ENCODE measurements at places on chromosomes 6 and 20. TPM values are rescaled to one million over a fixed set of nuclear protein-coding genes. Genes with fewer than 3 reads are reported as not detected.

The KCNQ5 gene
- 4.2 TPM for total RNA-seq

DNA sequence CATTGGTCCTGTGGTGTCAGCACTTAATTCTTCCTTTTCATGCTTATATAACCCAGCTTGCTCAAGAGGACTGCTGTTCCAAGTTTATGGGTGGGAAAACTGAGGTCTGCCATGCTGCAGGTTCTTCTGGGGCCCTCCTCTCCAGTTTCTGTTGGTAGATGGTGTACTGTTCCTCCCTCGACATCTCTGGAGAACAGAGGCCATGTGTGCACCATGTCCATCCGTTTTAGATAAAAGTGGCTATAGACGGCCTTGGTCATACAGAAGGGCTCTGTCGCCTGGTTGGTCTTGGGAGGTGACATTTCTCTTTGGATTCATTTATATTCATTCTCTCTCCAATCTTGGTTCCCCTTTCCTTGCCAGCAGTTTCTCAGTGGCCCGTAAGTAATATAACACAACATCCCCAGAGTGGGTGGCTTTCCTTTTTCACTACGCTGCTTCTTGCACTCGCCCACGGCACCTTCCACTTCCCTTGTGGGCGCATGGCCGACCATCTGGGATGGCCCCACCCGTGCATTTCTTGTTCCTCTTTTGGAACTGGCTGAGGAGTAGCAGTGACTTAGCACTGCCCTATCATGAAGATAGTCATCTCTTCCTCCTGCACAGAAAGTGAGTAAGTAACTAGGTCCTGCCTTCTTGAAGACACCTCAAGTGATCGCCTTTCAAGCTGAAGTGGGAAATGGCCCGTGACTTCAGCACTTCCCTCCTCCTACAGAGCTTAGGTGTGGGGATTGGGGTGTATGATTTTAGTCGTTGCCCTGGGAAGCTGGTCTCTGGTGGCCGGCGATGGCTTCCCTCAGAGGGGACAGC lies 94.2 kb downstream of the RREB1 start:
- no peak for DNase-seq

GRCh38 chr6:18509871-18510643 lies 122.9 kb downstream of the RNF144B start:
- no peak for DNase-seq

GRCh38 chr6:148836751-148837150 lies 89.9 kb downstream of the UST start:
- no peak for DNase-seq

GRCh38 chr6:168670401-168670985 lies 229.5 kb downstream of the SMOC2 start:
- DNase-seq = no peak

DNA sequence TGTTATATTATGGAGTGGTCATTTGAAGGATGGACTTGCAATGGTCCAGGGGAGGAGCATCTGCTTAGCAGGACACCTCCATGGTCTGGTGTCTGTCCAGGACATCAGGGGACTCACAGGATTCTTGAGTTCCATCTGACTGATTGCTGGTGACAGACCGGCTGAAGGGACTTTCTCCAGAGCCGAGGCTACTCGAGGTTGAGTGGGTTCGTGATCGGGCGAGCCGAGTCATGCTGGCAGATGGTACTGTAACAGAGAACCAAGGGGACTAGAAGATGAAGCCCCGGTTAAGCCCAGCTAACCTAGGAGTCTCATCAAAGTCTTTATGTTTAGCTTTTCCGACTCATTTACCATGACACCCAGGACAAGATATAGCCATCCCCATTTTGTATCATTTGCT lies 7.5 kb upstream of the SLA2 start:
- no peak for DNase-seq

GRCh38 chr20:50571466-50571865 lies 61.3 kb downstream of the PTPN1 start:
- no peak for DNase-seq

- no peak for DNase-seq
Measured at GRCh38 chr6:31614684-31615578, at the start of gene AIF1. Gene AIF1 (plus strand): TSS chr6:31615234. CDS start chr6:31615330, 96 bp downstream.

DNA sequence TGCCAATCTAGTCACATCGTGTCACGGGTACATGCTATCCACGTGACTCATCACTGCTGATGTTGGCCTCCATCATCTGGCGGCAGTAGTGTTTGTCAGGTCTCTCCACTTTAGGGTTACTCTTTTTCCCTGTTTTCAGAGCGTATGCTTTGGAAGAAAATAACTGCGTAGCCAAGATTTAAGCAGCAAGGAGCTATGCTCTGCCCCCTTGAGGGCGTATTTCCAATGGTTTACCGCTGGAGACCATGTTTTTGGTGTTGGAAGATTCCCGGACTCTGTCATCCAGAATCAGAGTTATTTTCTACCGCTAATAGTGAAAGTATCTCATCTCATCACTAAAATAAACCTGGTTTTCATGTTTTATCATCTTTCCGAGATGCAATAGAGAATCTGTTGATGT lies 306.5 kb downstream of the C6orf118 start:
- DNase-seq = no peak

The PKHD1 gene
- total RNA-seq = not detected

GRCh38 chr6:154378518-154378917 lies 21.9 kb upstream of the IPCEF1 start:
- DNase-seq = no peak

Measured in T-cell (primary cell).